ENCODE measurements at places on chromosomes 2 and 18. TPM values are rescaled to one million over a fixed set of nuclear protein-coding genes. Genes with fewer than 3 reads are reported as not detected.

Gene VWC2L
- 0.35 TPM for total RNA-seq

Gene DSG1
- 0.06 TPM for total RNA-seq

Gene ST8SIA5
- 0.88 TPM for total RNA-seq

Gene GCG
- not detected for total RNA-seq

Gene CXCR1
- total RNA-seq = 1.4 TPM

Gene NETO1
- total RNA-seq = 0.29 TPM

Gene MROH2A
- 0.53 TPM for total RNA-seq

Gene MYOM1
- total RNA-seq = 92.8 TPM

Gene KCNF1
- total RNA-seq = 0.70 TPM

Gene DYNAP
- not detected for total RNA-seq

Gene ACTR3
- 115 TPM for total RNA-seq

Gene REG3A
- not detected for total RNA-seq

Gene KCNE4
- 11.2 TPM for total RNA-seq

Gene PRKRA
- total RNA-seq = 93.0 TPM

Gene ADRA2B
- total RNA-seq = 4.6 TPM

Gene TGOLN2
- 96.7 TPM for total RNA-seq

Gene TUBA3E
- total RNA-seq = not detected

Gene ZNF892
- total RNA-seq = 10.2 TPM

Gene REG1B
- not detected for total RNA-seq

Gene MYO3B
- total RNA-seq = 13.5 TPM

Gene CTAGE1
- total RNA-seq = not detected

Gene CAPN10
- total RNA-seq = 28.1 TPM

Gene HDLBP
- 488 TPM for total RNA-seq

Gene SLC16A14
- total RNA-seq = 10.1 TPM

Gene CCDC74B
- 10.6 TPM for total RNA-seq

Gene XDH
- total RNA-seq = 0.06 TPM

Gene CIB4
- total RNA-seq = 0.29 TPM

Gene CNTNAP5
- 0.58 TPM for total RNA-seq

Gene ABHD1
- total RNA-seq = 0.47 TPM

Gene PFN4
- 2.6 TPM for total RNA-seq

Gene ANKRD30BL
- total RNA-seq = 1.4 TPM

Gene DSC1
- 0.47 TPM for total RNA-seq

Gene CHCHD5
- 23.1 TPM for total RNA-seq

Gene ALKAL2
- total RNA-seq = 2.7 TPM

Gene CERS6
- 40.2 TPM for total RNA-seq

Gene PASK
- 12.3 TPM for total RNA-seq

Gene ABCG5
- 0.18 TPM for total RNA-seq

Gene CLIP4
- 24.2 TPM for total RNA-seq

Gene IL36RN
- not detected for total RNA-seq

Gene CCL20
- 1.3 TPM for total RNA-seq

Gene HRH4
- 0.23 TPM for total RNA-seq

Gene DNER
- total RNA-seq = 44.3 TPM

Gene ANKRD36
- 66.1 TPM for total RNA-seq

Gene STEAP3
- 9.1 TPM for total RNA-seq

Gene NYAP2
- total RNA-seq = 0.12 TPM

Gene PLB1
- 2.6 TPM for total RNA-seq

Gene WNT10A
- 2.0 TPM for total RNA-seq

Gene UGT1A10
- total RNA-seq = not detected

Gene LCLAT1
- 20.8 TPM for total RNA-seq

Gene SLC19A3
- total RNA-seq = 15.9 TPM

Gene CAPN14
- 0.12 TPM for total RNA-seq

Gene ZFP36L2
- total RNA-seq = 88.2 TPM

Gene FN1
- 699 TPM for total RNA-seq
